Brain pericyte (primary cell): ENCODE measurements at places on chromosomes 2 and 18.

DNA sequence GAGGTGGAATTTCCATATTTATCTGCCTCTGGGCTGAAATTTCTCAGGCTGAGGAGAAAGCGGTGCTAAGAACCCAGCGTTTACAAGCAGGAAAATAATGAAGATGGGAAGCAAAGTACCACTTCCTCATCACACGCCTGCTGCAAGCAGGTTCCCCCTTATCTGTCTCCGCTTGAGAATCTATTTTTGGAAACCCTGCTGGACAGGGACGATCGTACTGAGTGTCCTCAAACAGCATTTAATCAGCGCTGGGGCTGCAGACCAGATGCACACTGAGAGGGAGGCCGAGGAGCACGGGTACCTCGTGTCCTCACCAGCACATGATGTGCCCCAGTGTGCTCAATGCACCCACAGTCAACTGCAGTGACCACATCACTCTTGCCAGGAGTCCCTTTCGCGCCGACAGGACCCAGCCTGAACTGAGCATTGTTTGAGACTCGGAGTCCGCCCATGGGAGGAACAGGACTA, 160.4 kb downstream of the HDAC4 start:
- no peak for DNase-seq

- DNase-seq, result no peak
Measured at GRCh38 chr2:63628403-63628942, 39.7 kb downstream of the MDH1 start.

DNA sequence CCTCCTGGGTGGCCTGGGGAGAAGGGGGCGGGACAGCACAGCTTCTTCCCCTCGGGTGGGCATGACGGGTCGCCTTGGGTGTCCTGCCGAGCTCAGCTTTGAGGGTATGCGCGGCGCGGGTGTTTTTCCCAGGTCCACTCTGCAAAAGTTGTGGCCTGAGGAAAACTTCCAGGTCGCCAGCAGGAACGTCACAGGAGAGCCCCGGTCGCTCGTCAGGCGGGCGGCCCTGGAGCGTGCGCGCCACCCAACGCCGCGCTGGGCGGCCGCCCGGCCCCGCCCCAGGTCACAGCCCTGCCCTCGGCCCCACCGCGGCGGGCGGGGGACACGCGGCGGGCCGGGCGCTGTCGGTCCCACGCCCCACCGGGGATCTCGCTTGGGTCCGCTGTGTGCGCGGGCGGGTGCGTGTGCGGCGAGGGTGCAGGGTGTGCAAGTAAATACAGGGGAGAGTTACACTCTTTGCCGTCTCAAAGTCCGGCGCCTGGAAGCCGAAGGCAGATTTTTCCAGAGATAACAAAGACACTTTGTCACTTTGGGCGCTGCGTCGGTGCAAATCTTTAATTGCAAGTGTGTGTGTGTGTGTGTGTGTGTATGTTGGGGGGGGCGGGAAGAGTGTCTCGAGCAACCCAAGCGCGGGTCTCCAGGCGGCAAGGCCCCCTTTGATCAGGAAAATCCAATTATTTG, 616 bp upstream of the SP5 start:
- no peak for DNase-seq

DNA sequence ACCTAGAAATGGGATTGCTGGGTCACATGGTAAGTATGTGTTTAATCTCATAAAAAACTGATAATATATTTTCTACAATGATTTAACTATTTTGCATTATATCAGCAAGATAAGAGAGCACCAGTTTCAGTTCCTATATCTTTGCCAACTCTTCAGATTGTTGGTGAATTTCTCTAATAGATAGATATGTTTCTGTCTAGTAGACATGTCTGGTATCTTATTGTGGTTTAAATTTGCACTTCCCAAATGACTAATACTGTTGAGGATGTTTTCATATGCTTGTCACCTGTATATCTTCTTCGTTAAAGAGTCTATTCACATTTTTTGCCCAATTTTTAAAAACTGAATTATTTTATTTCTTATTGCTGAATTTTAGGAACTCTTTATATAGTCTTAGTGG, 113.8 kb upstream of the UXS1 start:
- DNase-seq, result no peak

- DNase-seq, result no peak
Measured at GRCh38 chr18:55853268-55853667, 265.3 kb upstream of the TCF4 start.

GRCh38 chr18:55186588-55186987, 227.3 kb upstream of the CCDC68 start:
- no peak for DNase-seq

DNA sequence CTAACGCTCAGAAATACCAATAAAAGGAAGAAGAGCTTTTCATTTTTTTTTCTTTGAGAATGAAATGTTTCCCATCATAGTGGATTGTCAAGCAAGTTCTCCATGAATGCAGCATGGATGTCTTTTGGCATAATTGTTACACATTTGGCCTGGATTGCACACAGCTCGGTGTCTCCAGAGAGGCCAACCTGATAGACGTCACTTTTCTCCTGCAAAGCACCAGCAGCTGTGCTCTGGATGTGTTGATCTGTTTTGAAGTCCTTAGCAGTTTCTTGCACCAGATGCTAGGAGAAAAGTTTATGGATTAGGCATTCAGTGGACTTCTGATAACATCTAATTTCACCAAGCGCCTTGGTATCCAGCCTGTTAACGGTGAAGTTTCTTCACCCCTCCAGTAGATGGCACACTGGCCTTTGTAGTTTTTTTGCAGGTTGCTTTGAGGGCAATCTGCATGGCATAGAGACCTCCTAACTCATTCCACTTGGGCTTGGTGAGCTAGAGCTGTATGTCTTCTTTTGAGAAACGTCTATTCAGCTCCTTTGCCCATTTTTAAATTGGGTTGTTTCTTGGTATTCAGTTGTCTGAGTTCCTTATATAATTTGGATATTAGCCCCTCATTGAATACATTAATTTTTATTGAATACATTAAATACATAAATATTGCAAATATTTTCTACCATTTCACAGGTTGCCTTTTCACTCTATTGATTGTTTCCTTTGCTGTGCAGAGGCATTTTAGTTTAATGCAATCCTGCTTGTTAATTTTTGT, 59.7 kb downstream of the PTH2R start:
- DNase-seq, result no peak

DNA sequence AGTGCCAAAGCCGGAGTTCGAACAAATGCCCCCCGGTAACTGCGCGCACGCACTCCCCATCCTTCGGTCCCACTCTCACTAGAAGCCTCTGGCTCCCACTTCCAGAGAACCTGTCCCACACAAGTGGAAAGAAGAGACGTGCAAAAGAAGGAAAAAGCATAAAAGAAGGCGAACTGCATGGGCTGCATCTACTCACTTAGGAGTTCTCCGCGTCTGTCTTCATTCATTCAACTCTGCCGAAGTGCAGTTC, 312 bp downstream of the NR4A2 start:
- DNase-seq, result no peak

DNA sequence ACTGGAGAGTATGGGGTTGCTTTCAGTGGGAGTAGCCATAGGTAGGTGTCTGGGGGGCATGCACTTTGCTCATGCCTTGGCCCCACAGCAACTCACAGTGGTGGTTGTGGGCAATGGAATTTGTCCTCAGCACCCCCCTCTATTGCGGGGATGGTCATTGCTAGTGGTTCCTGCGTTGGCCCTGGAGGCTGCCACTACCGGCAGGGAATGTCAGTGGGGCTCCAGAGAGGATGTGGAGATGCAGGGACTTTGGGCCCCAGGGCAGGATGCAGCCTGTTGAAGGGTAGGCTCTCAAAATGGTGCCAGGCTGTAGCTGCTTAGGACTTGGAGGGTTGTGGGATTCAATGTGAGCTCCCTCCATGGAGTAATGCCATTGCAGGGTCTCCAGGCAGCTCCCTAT, 125.0 kb downstream of the XRCC5 start:
- no peak for DNase-seq

DNA sequence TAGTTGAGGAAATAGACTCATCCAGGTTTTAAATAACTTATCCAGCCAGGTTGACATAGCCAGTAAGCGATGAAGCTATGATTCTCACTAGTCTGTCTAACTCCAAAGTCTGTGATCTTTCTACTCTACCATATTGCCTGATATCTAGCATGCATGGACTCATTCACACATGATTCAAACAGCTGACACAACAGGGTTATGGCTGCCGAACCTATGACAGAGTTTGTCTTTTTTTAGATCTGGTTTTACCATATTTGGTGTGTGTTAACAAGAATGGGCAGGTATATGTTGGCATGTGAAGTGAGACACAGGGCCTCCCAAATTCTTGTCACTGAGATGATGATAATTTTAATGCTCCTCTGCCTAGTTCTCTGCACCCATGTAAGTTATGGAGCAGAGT, 210.6 kb downstream of the BABAM2 start:
- DNase-seq, result no peak

GRCh38 chr2:158366342-158366741, 90.2 kb downstream of the CCDC148 start:
- no peak for DNase-seq

GRCh38 chr2:62071760-62072680, 123.9 kb upstream of the B3GNT2 start:
- DNase-seq, result no peak

- DNase-seq, result no peak
Measured at GRCh38 chr18:74638210-74638609, 40.5 kb downstream of the ZNF407 start.

GRCh38 chr2:235661167-235661937, 167.5 kb downstream of the AGAP1 start:
- no peak for DNase-seq
